Fibroblast of skin of right biceps (primary cell): ENCODE measurements at places on chromosomes 7 and 10.
A peak's percentile ranks its signal among the peaks of the same experiment; 100 is the strongest.

- no peak for DNase-seq
Observed at GRCh38 chr10:43796781-43797180, 148.1 kb upstream of the ZNF32 start.

GRCh38 chr10:118712930-118713634 lies 41.7 kb downstream of the CACUL1 start:
- no peak for DNase-seq

DNA sequence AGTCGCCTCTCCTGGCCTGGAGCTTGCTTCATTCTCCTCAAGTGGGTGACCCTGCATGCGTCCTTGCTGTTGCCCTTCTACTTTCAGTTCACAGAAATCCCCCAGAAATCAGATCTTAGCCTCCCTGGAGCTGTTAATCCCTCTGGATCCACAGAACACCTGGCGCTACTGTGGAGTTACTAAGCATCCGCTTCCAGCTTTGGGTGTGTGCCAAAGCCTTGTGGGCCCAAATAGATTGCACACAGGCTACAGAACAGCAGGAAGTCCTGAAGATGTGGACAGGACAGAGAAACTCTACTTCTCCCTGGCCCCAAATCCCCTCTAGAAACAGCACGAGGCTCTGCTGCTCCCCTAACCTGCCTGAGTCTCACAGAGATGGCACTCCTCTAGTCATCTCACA lies 36.6 kb upstream of the PDLIM1 start:
- peak; percentile 72 for DNase-seq

- DNase-seq: peak; percentile 77
Observed at GRCh38 chr7:17094963-17095574, 203.4 kb upstream of the AHR start.

DNA sequence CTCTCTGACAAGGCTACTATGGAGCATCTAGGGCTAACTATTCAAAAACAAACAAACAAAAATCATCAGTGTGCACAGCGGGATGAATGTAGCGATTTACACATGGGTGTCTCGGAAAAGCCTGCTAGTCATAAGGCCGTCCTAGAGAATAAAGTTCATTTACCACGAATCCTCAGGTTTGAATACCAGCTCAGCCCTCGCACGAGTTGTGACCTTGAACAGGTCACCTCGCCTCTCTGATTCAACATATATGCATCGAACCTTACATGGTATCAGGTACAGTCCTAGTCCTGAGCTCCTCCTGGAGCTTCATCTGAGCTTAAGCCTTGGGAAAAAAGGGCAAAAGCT lies 572 bp downstream of the ATP5MF start:
- DNase-seq: no peak

- no peak for DNase-seq
Observed at GRCh38 chr10:3766046-3766756, 18.8 kb downstream of the KLF6 start.

DNA sequence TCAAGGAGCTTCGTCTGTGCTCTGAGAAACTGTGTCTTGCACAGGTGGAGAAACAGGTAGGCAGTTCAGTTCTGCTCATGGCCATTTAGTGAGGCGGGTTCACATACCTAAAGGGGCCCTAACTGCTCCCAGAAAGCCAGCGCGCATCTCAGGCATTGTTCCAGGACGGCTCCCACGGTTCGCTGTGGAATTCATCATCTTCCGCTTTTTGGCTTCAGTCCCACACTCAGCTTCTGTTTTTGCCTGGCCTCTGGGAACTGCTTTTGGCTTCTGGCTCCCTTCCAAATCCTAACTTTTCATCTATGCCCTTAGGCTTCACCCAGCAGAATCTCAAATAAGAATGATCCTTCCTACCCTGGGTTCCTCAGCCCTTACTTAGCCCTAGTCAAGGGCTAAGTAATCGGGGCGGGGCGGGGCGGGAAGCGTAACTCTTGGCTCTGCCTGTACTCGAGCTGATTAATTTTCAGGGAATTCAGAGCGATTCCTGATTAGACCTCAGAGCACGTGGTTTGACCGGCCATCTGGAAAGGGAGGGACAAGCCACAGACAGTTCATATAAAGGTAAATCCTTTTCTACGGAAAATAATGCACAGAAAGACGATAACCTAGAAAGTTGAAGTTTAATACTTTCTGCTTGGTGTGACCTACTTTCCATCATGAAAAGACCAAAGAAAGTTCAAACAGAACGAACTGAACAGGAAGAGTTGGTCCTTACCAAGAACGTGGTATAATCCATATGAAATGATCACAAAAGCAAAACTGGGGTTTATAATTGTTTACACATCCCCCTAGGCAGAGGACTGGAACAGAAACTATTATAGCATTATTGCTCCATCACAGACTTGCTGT lies 105.7 kb downstream of the ST8SIA6 start:
- peak; percentile 91 for DNase-seq

DNA sequence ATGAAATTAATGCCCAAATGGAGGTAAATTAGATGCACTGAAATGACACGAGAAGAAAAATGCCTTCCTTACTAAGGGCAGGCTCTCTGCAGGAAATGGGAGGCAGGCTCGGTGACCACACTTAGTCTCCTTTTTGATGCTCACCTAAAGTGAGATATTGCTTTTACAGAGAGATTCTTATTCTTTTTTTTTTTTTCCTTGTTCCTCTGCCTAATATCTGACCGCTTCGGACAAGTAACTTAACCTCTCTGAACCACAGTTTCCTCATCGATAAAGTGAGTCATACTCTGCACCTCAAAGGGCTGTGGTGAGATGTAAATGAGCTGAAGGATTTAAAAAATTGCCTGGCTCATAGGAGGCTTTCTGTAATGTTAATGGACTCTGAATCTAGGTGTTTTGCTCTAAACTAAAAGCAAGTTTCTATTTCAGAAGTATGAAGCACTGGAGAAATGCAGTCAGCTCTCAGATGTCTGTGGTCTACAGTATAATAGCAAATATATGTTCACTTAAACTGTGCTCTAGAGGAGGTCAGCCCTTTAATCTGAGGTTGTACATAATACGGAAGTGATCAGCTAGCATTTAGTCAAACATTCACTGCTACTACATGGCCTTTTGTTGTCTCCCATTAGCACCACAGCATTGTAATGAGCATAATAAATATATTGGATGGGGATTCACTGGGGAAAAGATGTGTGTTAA lies 23.2 kb downstream of the NKX2-3 start:
- DNase-seq: no peak

- no peak for DNase-seq
Observed at GRCh38 chr7:22117222-22117621, 171.5 kb upstream of the CDCA7L start.

DNA sequence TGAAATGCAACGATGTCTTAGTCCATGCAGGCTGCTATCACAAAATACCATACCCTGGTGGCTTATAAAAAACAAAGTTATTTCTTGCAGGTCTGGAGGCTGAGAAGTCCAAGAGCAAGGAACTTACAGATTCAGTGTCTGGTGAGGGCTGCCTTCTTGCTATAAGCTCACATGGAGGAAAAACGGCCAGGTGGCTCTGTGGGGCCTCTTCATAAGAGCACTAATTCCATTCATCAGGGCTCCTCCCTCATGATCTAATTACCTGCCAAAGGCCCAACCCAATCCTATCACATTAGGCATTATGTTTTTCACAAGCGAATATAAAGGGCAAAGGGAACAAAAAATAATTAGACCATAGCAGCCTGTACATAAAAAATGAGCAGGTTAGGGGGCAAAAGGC lies 35.4 kb downstream of the PAPSS2 start:
- no peak for DNase-seq

- no peak for DNase-seq
Observed at GRCh38 chr10:83917537-83918506, 221.5 kb upstream of the GHITM start.

GRCh38 chr7:27775782-27776181 lies 35.8 kb downstream of the TAX1BP1 start:
- DNase-seq: no peak
